ENCODE measurements at places on chromosomes 2 and 18. TPM values are rescaled to one million over a fixed set of nuclear protein-coding genes. Genes with fewer than 3 reads are reported as not detected.

The C2orf78 gene
- total RNA-seq, result not detected

The TYMS gene
- total RNA-seq, result 421 TPM

GRCh38 chr18:36769172-36769571 lies 59.6 kb downstream of the TPGS2 start:
- no peak overlapping the region for H3K4me3 ChIP-seq
- H3K4me1 ChIP-seq, result peaks cover 10% of the 10 kb centered on the region
- no peak for DNase-seq
- no peak overlapping the region for H3K27ac ChIP-seq

DNA sequence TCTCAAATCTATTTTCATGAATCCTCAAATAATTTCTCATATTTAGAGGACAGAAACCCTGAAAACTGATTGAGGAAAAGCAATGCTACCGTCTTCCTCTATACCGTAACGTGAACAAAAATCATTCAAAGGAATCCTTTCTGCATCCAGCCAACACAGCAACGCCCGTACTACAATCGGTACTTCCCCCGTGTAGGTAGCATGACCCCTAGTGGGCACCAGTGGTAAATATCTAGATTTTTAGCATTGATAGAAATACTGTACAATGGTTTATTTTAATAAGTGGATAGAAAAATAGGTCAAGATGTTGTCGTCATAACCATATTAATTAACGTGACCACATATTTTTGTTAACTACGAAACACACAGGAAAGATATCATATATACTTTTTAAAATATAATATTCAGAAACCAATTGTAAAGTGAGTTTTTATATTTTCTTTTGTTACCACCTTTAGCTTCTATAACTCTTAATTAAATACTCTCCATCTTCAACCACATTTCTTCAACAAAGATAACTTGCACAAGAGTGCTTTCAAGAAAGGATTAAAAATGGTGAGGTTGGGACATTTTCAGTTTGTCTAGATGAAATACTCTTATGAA lies 194.1 kb downstream of the SS18 start:
- DNase-seq, result peak; percentile 35
- H3K4me1 ChIP-seq, result no peaks in the 10 kb centered on the region
- H3K27me3 ChIP-seq, result peaks cover 15% of the 10 kb centered on the region
- H3K36me3 ChIP-seq, result no peaks in the 10 kb centered on the region

Data from activated CD4-positive, alpha-beta T cell treated with anti-CD3 and anti-CD28 coated beads, Interleukin-2, amount 10 ng/mL, durations not matched to agents 7 days and 5 days (primary cell).